ENCODE measurements at places on chromosomes 2 and 18.

- peak; percentile 4 for DNase-seq
Observed at GRCh38 chr2:117470311-117471095, 344.0 kb upstream of the DDX18 start.

- DNase-seq: no peak
Observed at GRCh38 chr2:183088061-183088460, 9.5 kb downstream of the DUSP19 start.

- DNase-seq: no peak
Observed at GRCh38 chr2:109139002-109139401, 10.0 kb downstream of the SH3RF3 start.

- DNase-seq: no peak
Observed at GRCh38 chr18:13572148-13572547, 154.2 kb downstream of the FAM210A start.

- DNase-seq: no peak
Observed at GRCh38 chr2:220293966-220294365, 666.5 kb downstream of the SLC4A3 start.

- no peak for DNase-seq
Observed at GRCh38 chr18:26421931-26422330, 126.4 kb downstream of the KCTD1 start.

- no peak for DNase-seq
Observed at GRCh38 chr2:109473616-109474318, 140.0 kb downstream of the SEPTIN10 start.

DNA sequence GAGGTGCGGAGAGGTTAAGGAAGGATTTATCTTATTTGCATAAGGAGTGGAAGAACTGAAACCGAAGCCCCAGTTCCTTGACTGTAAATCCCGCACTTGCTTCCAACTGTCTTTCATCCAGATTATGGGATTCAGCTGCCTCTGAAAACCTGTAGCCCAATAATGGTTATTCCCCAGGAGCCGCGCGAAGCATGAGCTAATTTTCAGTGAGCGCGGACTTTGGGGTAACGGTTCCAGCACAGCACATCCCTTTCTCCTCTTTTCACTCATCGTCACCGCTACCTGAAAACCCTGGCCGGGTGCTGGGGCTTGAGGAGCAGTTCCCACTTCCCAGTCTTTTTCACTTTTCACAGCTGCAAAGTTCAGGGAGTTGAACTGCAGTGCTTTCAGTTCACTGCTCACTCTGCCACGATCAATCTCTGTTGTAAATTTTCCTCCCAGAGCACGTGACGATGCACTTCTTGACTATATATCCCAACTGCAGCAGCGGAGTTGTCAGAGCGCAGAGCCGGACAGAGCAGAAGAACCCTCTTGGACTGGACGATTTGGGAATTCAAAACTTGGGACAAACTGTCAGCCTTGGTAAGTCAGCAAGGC is at the start of gene KCNE4:
Gene KCNE4, plus strand, starts transcription at position 498 of the 597 bp plus-strand sequence. CDS start 641 bp downstream, outside the sequence.
- no peak for DNase-seq

GRCh38 chr2:163736433-163737189 is 803 bp upstream of the FIGN start:
- DNase-seq: no peak

- DNase-seq: no peak
Observed at GRCh38 chr2:124147552-124147951, 122.5 kb downstream of the CNTNAP5 start.

DNA sequence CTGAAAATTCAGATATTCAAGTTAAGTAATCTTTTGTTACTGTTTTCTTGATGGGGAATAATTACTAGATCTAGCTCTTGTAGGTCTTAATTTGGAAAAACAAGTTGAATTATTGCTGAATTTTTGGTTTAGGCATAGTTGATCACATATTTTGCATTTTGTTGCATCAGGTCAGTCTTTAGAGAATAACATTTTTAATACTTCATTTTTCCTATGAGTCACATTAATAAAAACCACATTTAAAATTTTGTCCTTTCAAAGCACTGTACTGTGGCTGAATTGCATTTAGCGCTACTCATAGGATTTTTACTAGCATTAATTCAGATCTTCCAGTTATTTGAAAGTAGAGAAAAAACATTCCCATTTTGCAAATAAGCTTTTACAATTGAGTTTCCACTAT is 23.2 kb downstream of the MAP4K4 start:
- no peak for DNase-seq

- no peak for DNase-seq
Observed at GRCh38 chr2:70894765-70895164, 40.9 kb upstream of the ATP6V1B1 start.

DNA sequence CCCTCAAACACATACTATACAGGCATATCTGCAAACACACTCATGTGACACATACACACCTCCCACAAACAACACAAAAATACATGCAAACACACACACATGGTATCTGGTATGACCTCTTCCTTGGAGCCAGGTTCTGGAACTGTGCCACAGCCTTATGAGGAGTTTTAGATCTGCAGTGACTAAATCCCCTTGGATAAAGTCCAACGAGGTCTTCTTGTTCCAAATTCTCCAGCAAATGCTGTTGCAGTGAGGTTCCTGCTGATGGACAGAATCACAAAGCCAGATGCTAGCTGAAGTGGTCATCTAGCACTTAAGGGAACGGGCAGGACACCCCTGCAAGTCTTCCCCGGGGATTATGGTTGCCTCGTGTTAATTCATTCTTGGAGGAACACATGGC is 54.5 kb upstream of the DAPL1 start:
- DNase-seq: no peak

- DNase-seq: no peak
Observed at GRCh38 chr18:706405-706804, 6.0 kb downstream of the ENOSF1 start.

DNA sequence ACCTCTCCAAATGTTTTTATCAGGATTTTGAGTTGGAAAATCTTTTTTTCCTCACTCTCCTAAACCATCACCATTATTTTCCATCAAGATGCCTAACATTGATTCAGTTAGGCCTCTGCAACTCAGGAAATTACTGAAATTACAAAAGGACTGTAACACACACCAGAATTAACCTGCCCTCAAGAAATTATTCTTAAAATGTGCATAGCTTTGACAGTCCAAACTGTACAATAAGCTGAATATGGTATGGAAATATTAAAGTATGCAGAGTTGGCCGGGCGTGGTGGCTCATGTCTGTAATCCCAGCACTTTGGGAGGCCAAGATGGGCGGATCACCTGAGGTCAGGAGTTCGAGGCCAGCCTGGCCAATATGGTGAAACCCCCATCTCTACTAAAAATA is 50.2 kb upstream of the PHLPP1 start:
- no peak for DNase-seq

DNA sequence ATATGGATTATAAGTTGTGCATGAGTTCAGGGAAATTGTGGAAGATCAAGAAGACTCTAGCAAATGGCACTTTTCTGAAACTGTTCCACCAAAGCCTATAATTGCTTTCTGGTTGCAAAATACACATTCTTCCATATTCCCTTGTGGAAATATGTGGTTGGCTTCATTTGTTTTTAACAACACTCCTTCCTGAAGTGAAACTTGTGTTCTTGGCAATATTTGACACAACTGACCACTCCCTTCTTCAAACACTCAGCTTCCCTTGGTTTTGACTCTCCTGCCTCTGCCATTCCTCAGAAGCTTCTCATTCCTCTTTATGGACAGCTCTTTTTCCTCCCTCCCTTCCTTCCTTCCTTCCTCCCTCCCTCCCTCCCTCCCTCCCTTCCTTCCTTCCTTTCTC is 192.3 kb downstream of the PMAIP1 start:
- no peak for DNase-seq

GRCh38 chr2:47452761-47453160 is 49.8 kb downstream of the MSH2 start:
- no peak for DNase-seq

DNA sequence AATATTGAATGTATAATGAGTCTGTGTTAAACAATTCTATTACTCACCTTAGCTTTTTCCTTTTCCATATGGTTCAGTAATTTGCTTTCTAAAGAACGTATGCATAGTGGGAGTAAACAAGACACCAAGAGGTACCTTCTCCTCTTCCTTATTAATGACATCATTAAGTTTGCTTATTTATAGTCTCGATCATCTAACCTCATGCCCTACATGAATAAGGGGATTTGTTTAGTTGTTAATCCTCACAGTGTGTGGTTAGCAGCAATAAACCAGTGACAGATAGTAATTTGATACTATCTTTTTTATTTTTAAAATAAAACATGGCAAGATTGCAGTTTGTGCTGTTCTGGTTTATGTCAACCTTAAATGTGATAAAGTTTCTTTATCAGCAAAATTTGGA is 69.7 kb downstream of the COBLL1 start:
- DNase-seq: no peak

Measured in T-helper 2 cell treated with Interferon-gamma antibody and Interleukin-4, amounts not matched to agents 5 μg/mL and 100 μg/mL, for 36 hours (primary cell).